Right ventricle myocardium inferior (tissue), 1 donor: ENCODE measurements at places on chromosomes 1 and 21. TPM values are rescaled to one million over a fixed set of nuclear protein-coding genes. Genes with fewer than 3 reads are reported as not detected.
A peak's percentile ranks its signal among the peaks of the same experiment; 100 is the strongest.

DNA sequence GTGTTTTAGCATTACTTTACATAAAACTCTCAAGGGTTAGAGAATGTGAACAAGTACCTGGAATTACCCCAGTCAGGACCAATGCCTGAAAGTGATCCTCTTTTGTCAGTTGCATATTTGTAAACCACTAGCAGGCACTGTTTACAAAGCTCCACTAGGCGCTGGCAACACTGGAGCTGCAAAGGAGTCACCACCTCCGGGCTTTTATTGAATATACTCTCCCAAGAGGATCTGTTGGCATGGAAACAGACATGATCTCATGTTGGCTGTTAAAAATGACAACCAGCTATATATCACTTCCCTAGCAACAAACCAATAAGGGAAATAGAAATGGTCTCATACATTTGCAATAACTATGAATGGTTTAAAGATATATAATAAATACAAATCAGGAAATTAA lies 116.0 kb downstream of the TTLL7 start:
- DNase-seq: no peak

DNA sequence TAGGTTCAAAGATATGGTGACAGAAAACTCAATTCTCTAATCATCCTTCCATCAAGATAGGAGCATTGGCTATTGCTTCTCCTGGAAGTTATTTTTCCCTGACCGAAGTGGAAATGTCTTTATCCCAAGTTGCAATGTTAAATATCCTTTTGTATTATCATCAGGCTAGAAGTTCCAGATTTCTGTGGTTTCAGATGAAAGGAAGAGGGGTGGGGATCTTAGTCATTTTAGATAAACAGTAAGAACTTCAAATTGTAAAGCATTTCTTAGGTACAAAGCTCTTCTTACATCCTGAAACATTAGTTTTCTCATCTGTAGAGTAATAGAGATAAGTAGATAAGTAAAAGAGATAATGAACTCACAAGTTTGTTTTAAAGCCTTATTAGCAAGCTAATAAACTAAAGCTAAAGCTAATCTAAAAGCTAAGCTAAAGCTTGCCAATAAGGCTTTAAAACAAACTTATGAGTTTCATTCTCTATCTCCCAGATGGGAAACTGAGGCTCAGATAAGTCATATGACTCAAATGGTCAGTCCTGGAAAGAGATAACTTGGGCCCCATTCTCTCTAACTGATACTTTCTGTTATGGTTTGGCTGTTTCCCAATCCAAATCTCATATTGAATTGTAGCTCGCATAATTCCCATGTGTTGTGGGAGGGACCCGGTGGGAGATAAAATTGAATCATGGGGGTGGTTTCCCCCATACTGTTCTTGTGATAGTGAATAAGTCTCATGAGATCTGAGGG lies 99.2 kb upstream of the KCNK2 start:
- no peak for DNase-seq

DNA sequence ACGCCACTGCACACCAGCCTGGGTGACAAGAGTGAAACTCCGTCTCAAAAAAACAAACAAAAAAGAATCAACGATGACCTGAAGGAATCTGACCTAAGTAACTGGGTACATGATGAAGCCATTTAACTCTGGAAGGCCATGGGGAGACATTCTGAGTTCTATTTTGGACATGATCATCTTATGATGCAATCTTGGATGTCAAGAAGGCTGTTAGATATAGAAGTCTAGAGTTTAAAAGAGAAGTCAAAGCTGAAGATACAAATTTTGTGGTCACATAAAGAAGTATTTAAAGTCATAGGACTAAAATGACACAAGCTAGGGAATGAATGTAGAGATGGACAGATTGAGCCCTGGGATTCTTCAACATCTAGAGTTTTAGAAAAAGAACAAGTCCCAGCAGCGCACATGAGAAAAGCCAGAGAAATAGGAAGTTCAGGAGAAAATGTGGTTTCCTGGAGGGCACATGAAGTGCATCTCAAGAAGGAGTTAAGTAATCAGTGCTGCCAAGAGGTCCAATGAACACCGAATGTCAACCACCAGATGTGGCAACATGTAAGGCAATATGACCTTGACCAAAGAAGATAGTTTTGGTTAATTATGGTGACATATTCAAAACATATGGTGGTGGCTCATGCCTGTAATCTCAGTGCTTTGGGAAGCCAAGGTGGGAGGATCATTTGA lies 26.8 kb downstream of the ELK4 start:
- no peak for DNase-seq

GRCh38 chr1:94530373-94530878 lies 11.1 kb downstream of the F3 start:
- DNase-seq: no peak

- DNase-seq: peak; percentile 78
Observed at GRCh38 chr1:27521336-27521831, 31.4 kb upstream of the WASF2 start.

DNA sequence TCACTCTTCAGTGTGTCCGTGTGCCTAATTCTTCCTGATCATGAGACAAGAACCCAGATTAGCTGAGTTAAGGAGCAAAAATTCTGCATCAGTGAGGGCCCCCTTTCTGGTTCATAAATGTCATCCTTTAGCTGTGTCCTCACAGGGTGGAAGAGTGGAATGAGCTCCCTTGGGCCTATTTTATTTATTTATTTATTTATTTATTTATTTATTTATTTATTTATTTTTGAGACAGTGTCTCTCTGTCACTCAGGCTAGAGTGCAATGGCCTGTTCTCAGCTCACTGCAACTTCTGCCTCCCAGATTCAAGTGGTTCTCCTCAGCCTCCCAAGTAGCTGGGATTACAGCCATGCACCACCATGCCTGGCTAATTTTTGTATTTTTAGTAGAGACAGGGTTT lies 131.7 kb downstream of the PATJ start:
- DNase-seq: no peak

- no peak for DNase-seq
Observed at GRCh38 chr1:67307251-67308060, at the start of gene IL12RB2. Gene IL12RB2 (plus strand): TSS chr1:67307873. CDS start chr1:67320369, 12,496 bp downstream.

- DNase-seq: peak; percentile 48
Observed at GRCh38 chr1:184811439-184812111, 56.9 kb upstream of the EDEM3 start.

- DNase-seq: no peak
Observed at GRCh38 chr1:32798191-32798590, 19.0 kb downstream of the YARS1 start.

- no peak for DNase-seq
Observed at GRCh38 chr1:168344517-168344916, 63.8 kb downstream of the TBX19 start.

DNA sequence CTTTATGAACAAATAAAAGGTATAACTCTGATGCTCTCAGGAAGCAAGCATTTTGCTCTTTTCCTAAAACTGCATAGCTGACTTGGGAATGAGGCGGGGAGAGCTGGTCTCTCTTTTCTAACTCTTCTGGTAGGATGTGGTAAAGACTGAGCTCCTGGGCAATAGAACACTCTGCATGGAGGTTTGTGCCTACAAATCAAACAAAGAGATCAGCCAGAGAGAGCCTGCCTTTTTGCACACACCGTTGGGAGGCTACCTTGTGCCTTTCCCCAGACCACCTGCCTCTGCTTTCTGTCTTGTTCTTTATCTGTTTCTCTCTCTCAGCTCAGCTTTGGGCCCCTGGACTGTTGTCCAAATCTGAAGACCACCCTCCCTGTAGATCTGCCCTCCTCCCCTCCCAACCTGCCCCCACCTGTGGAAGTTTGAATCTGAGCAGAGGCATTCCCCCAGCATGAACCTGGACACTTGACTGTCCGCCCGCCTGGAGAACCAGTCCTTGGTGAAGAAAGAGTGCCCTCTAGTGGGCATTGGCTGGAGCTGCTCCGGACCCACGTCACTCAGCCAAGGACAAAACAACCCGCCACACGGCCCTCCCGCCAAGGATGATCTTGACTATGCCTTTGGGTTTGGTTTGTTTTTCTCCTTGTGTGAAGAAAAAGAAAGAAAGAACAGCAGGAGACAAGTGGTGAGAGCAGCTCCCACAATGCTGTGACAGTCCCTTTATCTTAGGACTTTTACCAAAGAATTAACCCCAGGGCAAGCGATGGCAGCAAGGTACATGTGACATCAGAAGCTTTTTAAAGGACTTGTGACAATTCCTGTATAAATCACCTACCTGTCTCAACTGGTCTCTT lies 228.2 kb downstream of the PBX1 start:
- peak; percentile 81 for DNase-seq

DNA sequence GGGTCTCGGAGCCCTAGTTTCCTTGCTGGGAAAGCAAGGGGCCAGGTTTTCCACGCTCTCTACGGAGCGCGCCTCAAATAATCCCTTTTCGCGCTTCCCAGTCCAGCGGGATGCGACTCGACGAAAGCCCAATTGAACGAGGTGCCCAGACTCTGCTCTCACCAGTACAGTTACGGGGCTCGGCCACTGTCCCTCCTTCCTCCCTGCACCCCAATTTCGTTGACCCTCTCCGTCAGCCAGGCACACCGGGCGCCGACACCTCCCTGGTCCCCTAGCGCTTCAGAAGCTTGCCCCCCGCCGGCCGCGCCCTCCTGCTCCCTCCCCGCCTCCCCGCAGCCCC lies 389 bp downstream of the SEMA6C start:
- no peak for DNase-seq

DNA sequence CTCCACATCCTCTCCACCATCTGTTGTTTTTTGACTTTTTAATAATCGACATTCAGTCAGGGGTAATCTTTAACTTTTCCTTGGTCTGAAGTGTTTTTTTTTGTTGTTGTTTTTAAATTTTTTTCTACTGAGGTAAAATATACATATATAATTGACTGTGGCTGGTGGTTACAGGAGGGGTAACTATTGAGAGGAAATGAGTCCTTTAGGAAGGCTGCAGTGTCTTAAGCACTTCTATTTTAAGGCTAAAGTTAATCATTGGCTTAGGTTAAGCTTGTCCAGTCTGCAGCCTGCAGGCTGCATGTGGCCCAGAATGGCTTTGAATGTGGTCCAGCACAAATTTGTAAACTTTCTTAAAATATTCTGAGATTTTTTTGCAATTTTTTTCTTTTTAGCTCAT lies 172.5 kb downstream of the CTH start:
- DNase-seq: no peak

GRCh38 chr1:2986549-2987305 lies 34.5 kb upstream of the ACTRT2 start:
- DNase-seq: no peak

DNA sequence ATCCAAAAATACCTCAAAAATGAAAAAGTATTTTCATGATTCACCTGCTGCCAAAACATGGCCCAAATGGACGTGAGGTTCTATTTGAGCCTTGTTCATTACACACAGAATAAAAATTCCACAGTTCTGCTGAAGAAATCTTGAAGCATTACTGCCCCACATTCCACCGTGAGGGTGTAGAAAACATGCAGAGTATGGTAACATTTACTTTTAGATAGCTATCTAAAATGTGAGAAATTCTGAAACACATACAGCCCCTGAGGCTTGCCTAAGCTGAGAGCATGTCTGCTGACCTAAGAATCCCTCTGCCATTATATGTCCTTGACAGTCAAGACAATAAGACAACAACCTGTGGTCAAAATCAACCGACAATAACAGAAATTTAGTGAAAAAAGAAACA lies 186.5 kb downstream of the DSCAM start:
- DNase-seq: no peak

DNA sequence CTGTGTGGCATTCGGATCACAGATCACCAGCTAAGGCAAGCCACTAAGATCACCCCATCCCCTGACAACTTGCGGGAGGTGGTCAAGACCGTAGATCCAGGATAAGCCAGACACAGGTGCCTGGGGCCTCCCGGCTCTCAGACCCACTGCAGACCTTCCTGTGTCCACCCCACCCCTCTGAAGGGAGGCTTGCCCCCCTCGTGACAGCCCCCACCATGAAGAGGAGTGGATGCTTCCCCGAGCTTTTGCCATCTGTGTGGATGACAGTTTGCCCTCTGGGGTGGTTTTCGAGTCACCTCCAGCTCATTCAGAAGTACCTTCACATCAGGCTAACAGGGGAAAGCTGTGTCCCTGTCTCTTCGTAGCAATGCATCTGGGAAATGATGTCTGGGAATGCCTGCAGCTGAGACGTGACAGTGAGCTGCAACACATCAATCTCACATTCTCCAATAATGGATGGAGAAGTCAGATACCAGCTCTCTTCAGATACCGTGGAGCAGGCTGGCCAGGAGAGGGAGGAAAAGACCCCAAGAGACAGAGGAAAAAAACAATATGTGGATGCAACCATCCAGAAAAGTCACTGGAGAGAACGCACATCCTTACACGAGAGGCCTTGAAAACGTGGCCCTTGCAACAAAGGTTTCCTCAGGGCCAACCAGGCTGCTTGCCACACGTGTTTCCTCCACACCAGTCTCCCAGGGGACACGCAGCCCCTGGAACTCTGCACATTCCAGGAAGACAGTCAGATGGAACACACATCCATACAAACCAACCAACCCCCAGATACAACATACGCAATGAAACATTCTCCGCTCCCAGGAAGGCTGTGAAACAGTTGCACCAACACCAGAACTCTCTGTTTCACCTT lies 20.4 kb upstream of the FHAD1 start:
- no peak for DNase-seq

- peak; percentile 37 for DNase-seq
Observed at GRCh38 chr1:25009671-25010262, 79.7 kb upstream of the RUNX3 start.

DNA sequence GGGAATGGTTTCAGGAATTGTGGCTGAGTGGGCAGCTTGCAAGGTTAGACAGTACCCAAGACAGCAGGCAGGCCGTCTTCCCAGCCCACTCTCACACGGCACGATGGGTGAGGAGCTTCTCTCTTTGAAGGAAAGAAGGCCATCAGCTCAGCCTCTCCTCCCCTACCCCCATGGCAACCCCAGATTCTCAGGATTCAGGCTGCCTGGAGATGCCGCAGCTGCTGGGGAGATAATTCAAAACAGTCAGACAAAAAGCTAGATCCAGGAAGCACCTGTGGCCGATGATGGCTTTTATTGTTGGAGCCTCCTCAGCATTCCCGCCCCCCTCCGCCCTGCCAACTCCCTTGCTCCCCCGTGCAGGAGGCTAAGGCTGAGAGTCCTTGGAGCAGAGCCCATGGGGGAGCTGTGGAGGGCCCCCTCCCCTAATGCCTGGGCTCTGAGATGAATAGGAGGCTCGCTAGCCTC lies 220.5 kb downstream of the TRABD2B start:
- DNase-seq: no peak

GRCh38 chr1:67771152-67771551 lies 62.1 kb downstream of the GNG12 start:
- DNase-seq: no peak

DNA sequence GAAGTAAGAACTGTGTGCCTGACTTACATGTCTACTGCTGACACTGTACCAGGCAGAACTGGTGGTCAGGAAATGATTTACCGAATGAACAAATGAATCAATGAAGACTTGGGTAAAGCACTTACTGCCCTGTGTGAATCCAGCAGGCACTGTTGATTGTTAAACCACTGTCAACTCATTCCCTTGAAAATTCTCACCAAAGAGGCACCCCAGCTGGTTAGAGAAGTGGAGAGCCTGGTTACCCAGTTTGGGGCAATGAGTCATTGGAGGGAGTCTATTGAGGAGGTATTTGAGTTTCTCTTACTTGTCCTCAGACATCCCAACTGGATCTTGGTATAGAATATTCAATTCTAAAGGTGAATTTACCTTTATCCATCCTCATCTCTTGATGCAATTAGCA lies 34.2 kb downstream of the JUN start:
- DNase-seq: no peak

The OR2T35 gene
- total RNA-seq: not detected

The HSPG2 gene
- total RNA-seq: 269 TPM

The HSF2BP gene
- total RNA-seq: not detected

The NEXN gene
- total RNA-seq: 365 TPM

The TIPRL gene
- 28.7 TPM for total RNA-seq

The SLC5A9 gene
- 0.16 TPM for total RNA-seq

The NTRK1 gene
- total RNA-seq: 2.4 TPM

The PTGFRN gene
- total RNA-seq: 119 TPM
